ENCODE measurements at places on chromosomes 1 and 21. TPM values are rescaled to one million over a fixed set of nuclear protein-coding genes. Genes with fewer than 3 reads are reported as not detected.

DNA sequence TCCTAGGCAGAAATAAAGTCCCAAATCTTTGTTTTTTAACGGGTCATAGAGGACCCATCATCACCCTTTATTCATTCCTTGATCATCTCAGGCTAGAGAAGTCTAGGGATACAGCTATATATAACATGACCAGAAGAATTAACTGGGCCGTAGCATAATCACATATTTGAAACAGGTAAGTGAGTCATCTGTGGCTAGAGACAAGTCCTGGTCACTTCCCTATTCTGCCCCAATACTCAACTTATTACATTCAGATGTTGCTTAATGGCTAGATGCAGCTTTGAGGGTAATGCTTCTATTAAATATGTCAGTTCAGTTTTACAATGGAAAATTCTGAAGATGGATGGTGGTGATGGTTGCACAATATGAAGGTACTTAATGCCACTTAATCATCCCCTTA, 47.0 kb downstream of the EXO1 start:
- no peak for DNase-seq

The EFNA3 gene
- 1.1 TPM for total RNA-seq

The CELA2B gene
- total RNA-seq, result not detected

GRCh38 chr1:99233446-99233845, 30.8 kb upstream of the PLPPR4 start:
- DNase-seq, result no peak

DNA sequence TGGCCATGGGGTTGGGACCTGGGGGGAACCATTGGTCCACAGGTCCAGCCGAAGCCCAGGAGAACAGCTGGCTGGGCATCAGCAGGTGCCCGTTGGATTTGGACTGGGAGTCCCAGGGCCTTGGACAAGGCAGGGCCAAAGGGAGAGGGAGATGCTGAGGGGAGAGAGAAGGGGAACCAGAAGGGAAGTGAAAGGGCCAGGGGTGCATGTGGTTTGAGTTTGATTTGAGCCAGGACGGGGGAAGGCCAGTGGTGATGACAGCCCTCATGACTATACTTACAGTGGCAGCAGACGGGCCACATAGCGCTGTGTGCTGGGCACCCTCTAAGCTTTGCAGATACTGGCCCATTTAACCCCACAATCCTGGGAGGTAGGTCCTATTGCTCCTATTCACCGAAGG, 18.8 kb downstream of the AGRN start:
- DNase-seq, result no peak

GRCh38 chr1:1358433-1359271, at the start of gene MXRA8:
MXRA8 (minus strand) TSS chr1:1358555; CDS start chr1:1358504, 51 bp downstream.
- DNase-seq, result peak; percentile 87

DNA sequence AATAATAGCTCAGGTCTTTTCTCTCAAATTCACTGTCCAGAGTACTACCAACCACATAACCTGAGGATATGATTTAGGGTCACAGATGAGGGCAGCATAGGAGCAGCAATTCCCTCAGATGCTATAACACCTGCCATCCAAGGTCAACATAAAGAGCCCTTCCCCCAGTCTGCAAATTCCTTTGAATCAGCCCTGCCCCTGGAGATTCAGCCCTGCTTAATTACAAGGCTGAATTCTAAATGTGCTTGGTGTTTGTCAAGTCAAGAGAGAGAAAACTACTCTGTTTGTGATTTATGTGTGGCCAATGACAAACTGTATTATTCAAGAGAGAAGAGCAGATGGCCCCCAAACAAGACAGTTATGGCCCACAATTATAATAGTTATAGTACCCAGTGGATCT, 195.7 kb upstream of the ADGRL2 start:
- no peak for DNase-seq

GRCh38 chr1:234614081-234614489, 4.1 kb upstream of the IRF2BP2 start:
- DNase-seq, result no peak

DNA sequence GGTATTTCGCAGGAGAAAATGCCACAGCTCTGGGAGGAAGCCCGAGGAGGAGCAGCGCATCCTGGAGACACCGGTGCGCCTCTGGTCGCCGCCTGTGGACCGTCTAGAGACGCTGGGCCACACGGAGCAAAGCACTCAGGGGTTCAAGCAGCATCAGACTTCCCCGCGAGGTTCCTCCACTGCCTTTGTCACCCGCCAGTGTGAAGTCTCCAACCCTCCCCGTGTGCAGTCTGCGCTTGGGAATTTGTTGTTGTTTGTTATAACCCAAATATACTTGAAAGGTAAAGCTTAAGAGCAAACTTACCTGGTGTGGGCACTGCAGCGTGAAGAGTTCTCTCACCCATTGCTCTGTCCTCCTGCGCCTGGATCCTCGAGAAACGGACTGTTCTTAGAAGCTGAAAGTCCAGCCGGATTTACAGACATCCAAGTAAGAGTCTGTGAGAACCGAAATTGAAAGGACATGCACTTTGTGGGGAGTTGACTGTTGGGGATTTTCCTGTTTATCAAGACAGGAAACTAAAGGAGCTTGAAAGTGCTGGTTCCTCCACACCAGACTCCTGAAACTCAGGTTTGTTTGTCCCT, at the start of gene GBP4:
TSS of gene GBP4 (minus strand) at position 452 of the 582 bp plus-strand sequence. CDS start at position 344, 108 bp downstream.
- DNase-seq, result peak; percentile 57

- peak; percentile 58 for DNase-seq
Measured at GRCh38 chr1:182674346-182675246, 9.8 kb downstream of the RGS8 start.

DNA sequence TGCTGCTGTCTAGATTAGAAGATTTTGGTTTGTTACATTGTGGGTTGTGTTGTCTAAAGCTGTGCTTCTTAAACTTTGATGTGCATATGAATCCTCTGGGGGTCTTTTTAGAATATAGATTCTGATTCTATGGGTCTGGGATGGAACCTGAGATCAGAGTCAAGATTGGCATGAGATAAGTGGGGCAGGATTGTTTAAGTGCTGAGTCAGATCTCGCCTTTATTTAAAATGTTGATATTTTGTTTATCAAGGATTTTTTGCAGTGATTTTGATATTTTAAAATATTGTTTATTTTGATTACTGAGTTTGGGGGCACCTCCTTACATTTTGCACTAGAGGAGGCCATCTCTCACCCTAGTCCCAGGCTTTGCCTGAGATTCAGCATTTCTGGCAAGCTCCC, 114.8 kb downstream of the LAMC2 start:
- DNase-seq, result no peak

DNA sequence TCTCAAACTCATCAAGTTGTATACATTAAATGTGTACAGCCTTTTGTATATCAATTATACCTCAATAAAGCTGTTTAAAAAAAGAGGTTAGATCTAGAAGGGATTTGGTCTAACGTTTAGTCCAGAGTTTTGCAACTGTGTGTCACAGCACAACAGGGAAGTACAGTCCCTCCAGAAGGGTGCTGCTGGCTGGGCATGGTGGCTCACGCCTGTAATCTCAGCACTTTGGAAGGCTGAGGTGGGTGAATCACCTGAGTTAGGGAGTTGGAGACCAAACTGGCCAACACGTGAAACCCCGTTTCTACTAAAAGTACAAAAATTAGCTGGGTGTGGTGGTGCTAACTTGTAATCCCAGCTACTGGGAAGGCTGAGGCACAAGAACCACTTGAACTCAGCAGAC, 78.3 kb upstream of the HAO2 start:
- no peak for DNase-seq

GRCh38 chr1:53398091-53398490, 61.1 kb upstream of the DMRTB1 start:
- no peak for DNase-seq

- DNase-seq, result peak; percentile 27
Measured at GRCh38 chr1:1377540-1378205, 2.7 kb upstream of the AURKAIP1 start.

The VWA5B1 gene
- not detected for total RNA-seq

DNA sequence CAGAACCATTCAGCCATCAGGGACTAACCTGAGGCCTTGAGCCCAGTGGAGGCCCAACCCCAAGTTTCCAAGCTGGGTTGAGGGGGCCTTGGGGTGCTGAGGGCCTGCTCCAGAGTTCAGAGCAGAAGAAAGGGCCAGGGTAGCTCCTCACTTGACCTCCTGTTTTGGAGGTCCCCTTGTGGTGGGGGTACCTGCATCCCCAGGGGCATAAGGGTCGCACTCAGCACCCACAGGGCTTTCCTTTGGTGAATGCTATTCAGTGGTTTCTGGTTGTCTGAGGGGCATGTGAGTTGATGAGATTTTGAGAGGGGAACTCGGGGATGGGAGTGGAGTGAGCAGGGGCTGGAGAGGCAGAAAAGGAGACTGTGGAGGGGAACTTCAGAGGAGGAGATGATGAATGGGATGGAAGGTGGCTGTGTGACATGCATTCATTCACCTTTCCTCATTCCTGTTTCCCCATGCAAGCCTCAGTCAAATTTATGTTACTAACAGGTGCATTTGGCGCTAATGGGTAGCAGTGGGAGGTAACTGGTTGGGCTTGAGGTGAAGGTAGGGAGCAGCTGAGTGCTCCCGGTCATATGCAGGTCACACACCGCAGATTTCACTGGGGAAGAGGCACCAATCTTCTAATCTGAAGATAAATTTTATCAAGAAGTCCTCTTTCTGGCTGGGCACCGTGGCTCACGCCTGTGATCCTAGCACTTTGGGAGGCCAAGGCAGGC, 50.4 kb downstream of the TEX35 start:
- DNase-seq, result no peak

The MIB2 gene
- total RNA-seq, result 131 TPM

The CTTNBP2NL gene
- 12.6 TPM for total RNA-seq

The RAB25 gene
- total RNA-seq, result not detected

- no peak for DNase-seq
Measured at GRCh38 chr1:85174503-85174902, 26.3 kb downstream of the SYDE2 start.

GRCh38 chr1:107637101-107637500, 327.9 kb downstream of the VAV3 start:
- no peak for DNase-seq

- no peak for DNase-seq
Measured at GRCh38 chr1:91075233-91076135, 53.6 kb upstream of the ZNF644 start.

GRCh38 chr1:150018165-150018564, 7.6 kb upstream of the OTUD7B start:
- no peak for DNase-seq

The SPRR2B gene
- not detected for total RNA-seq

- DNase-seq, result peak; percentile 26
Measured at GRCh38 chr1:56418151-56418631, 161.2 kb downstream of the PLPP3 start.

GRCh38 chr1:27132624-27133023, 22.3 kb downstream of the SLC9A1 start:
- DNase-seq, result peak; percentile 52

DNA sequence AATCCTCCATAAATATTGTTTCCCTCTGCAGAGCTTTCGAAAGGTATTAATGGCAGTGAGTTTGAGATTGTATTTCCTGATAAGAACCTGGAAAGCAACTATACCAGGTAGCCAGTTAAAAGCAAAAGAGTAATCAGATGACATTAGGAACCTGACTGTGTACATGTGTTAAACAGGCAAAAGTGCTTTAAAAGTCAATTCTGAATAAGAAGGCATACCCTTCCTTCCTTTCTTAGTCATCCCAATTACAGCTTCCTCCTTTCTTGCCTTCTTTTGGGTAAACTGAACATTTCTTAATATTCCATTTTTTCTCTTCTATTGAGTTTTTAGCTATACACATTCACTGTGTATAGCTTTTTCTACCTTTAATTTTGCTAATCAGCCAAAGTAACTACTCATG, 144.7 kb downstream of the ZNF281 start:
- no peak for DNase-seq

The WNT9A gene
- 2.5 TPM for total RNA-seq

DNA sequence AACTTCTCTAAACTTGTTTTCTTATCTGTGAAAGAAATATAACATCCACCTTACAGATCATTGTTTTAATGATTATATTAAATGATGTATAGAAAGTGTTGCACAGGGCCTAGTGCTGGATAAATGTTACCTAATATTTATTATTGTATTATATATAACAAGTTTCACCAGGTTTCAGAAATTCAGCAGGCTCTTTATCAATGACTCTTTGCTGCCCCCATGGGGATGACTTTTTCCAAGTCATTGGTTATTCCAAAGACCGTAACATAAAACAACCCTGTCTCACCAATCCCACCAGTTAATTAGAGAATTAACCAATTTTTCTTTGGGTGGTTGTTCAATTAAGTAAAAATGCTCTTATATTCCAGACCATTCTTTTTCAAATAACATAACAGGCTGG, 7.3 kb upstream of the DEDD start:
- no peak for DNase-seq

DNA sequence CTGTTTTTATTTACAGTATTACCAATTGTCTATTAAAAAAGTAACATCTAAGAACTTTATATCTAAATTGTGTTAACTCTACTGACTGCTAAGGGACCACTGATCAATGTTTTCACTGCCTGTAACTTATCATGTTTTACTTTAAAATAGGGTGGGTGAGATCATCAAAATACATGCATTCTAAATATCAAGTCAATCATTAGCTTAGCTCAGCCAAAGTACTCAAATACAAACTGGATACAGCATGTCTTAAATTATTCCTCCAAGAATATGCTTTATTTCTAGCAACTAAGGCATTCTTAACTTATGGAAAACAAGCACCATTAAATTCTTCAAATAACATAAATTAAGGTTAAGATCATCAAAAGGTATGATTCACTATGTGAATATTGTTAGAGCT, 638.7 kb upstream of the RGS18 start:
- no peak for DNase-seq

The PTGER3 gene
- 3.3 TPM for total RNA-seq

DNA sequence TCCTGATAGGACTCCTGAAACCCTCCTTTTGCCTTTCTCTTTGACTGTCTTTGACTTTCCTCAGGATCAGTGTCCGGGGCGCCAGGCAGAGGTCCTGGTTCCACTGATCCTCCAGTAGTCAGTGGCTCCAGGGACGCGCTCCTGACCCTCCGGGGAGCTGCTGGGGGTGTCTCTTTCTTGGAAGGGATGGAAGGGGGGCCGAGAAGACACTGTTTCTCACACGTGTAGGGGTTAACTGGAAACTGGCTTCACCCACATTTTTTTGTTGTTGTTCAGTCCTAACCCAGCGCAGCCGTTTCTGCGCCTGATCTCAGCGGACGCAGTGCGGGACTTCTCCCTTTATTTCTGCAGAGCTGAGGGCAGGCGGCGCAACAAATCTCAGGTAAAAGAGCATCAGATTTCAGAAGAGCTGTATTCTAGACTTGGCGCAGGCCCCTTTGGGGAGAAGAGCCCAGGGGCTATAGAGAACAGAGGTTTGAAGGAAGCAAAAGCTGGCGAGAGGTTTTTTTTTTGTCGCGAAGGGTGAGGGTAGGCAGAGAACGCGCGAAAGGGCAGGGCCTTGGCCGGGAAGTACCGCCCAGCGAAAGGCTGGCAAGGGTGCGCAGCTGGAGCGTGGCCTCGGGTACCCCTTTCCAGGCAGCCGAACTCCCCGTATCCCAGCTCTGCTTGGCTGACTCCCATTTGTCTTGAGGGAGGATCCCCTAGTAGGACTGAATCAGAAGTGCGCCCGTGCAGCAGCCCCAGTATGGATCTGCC, 4.3 kb upstream of the LHX9 start:
- DNase-seq, result no peak

Measured in left ventricle myocardium superior (tissue), 1 donor.